ENCODE measurements at places on chromosomes 16 and 17. TPM values are rescaled to one million over a fixed set of nuclear protein-coding genes. Genes with fewer than 3 reads are reported as not detected.

ZNF629 gene
- 17.4 TPM for total RNA-seq

ZNF747 gene
- 2.5 TPM for total RNA-seq

TBC1D16 gene
- 8.4 TPM for total RNA-seq

RHBDL3 gene
- total RNA-seq, result 4.6 TPM

EPN3 gene
- 0.23 TPM for total RNA-seq

FAM20A gene
- total RNA-seq, result not detected

C17orf107 gene
- total RNA-seq, result 0.30 TPM

Measured in A549 treated with RU486 at 1 μM for 4 hours (cell line).